ENCODE measurements at places on chromosomes 11 and 22. TPM values are rescaled to one million over a fixed set of nuclear protein-coding genes. Genes with fewer than 3 reads are reported as not detected.

The PGA5 gene
- 67.5 TPM for total RNA-seq

GRCh38 chr22:47199261-47199978 lies 437.0 kb downstream of the TBC1D22A start:
- H3K27ac ChIP-seq: no peak overlapping the region
- H3K4me1 ChIP-seq: no peaks in the 10 kb centered on the region
- no peak overlapping the region for H3K4me3 ChIP-seq
- H3K27me3 ChIP-seq: no peaks in the 10 kb centered on the region

GRCh38 chr11:95505927-95506426 lies 275.0 kb upstream of the SESN3 start:
- H3K4me1 ChIP-seq: no peaks in the 10 kb centered on the region
- H3K27ac ChIP-seq: no peak overlapping the region
- H3K27me3 ChIP-seq: no peaks in the 10 kb centered on the region
- no peak overlapping the region for H3K4me3 ChIP-seq
- no peak for DNase-seq

The XPNPEP3 gene
- total RNA-seq: 12.5 TPM

The PUS3 gene
- 8.1 TPM for total RNA-seq

GRCh38 chr11:77102246-77103210 lies at the start of gene OMP:
Gene OMP (plus strand): TSS chr11:77102840. CDS start chr11:77102840, 0 bp downstream.
- DNase-seq: no peak
- H3K27me3 ChIP-seq: no peaks in the 10 kb centered on the region
- H3K4me1 ChIP-seq: peaks cover 28% of the 10 kb centered on the region

DNA sequence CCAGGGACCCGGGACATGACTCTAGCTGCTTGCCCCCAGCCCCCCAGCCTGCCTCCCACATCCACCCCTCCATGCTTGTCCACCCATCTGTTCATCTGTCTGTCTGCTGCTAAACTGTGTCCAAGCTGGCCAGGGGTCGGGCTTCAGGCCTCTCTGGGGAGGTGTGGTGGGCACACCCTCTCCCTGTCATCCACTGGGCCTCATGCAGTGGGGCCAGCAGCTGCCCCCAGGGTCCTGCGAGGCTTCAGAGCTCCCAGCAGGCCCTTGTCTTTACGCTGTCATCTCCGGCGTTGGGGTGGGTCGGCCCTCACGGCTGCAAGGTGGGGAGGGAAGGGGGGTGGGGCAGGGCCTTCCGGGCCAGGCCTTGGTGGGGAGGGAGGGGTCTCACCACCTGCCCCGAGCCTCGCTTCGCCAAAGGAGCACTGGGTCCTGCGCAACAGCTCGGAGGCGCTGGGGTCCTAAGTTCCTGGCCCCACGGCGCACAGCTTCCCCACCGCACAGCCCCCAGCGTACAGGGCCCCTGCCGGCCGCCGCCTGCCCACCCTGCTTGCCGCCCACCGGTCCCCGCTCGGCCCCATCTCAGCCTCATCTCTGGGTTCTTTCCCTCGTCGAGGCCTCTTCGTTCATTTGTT lies 26.7 kb downstream of the MOB2 start:
- peak overlapping the region; percentile 28 for H3K4me3 ChIP-seq
- H3K27ac ChIP-seq: peak overlapping the region; percentile 87
- H3K36me3 ChIP-seq: no peaks in the 10 kb centered on the region

The WNT11 gene
- total RNA-seq: 96.7 TPM

- no peaks in the 10 kb centered on the region for H3K27me3 ChIP-seq
- H3K36me3 ChIP-seq: no peaks in the 10 kb centered on the region
- H3K27ac ChIP-seq: no peak overlapping the region
- DNase-seq: no peak
- peaks cover 10% of the 10 kb centered on the region for H3K4me1 ChIP-seq
These were observed 22.8 kb upstream of the B4GALNT4 start for GRCh38 chr11:346529-346928.

- DNase-seq: no peak
- no peaks in the 10 kb centered on the region for H3K36me3 ChIP-seq
- peaks cover 10% of the 10 kb centered on the region for H3K4me1 ChIP-seq
- no peak overlapping the region for H3K4me3 ChIP-seq
These were observed 26.0 kb upstream of the LRRC10B start for GRCh38 chr11:61482513-61482912.

Data from stomach (tissue), 19 donors.